ENCODE measurements at places on chromosomes 13 and 19.
A peak's percentile ranks its signal among the peaks of the same experiment; 100 is the strongest.

DNA sequence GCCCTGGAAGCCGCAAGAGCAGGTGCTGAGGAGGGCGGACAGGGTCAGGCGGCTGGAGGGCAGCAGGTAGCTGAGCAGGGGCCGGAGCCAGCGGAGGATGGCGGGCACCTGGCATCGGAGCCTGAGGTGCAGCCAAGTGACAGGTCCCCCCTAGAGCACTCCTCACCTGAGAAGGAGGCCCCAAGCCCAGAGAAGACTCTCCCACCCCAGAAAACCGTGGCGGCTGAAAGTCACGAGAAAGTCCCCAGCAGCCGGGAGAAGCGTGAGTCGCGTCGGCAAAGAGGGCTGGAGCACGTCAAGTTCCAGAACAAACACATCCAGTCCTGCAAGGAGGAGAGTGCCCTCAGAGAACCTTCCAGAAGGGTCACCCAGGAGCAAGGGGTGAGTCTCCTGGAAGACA, 20.5 kb upstream of the USE1 start:
- DNase-seq, result no peak
- H3K36me3 ChIP-seq, result peaks cover 78% of the 10 kb centered on the region
- no peak overlapping the region for H3K4me3 ChIP-seq
- no peaks in the 10 kb centered on the region for H3K27me3 ChIP-seq

DNA sequence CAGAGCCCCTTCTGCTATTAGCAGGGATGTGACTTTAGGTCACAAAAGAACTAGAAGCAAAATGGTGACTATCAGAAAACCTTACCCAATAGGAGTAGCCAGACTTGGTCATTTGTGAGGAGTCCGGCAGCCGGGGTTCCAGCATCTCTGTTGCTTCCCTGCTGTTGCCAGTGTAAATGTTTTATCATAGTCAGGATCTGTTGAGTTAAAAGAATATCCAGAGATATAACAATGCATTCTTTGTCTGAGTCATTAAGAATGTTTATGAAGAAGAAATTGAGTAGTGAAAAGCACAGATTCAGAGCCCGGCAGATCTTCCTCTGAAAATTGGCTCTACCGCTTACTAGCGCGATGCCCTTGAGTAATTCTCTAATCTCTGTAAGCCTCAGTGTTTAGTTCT, 84.2 kb downstream of the COL4A2 start:
- peak; percentile 88 for DNase-seq
- H3K27me3 ChIP-seq, result no peaks in the 10 kb centered on the region
- H3K4me1 ChIP-seq, result peaks cover 89% of the 10 kb centered on the region
- peak overlapping the region; percentile 99 for H3K27ac ChIP-seq

DNA sequence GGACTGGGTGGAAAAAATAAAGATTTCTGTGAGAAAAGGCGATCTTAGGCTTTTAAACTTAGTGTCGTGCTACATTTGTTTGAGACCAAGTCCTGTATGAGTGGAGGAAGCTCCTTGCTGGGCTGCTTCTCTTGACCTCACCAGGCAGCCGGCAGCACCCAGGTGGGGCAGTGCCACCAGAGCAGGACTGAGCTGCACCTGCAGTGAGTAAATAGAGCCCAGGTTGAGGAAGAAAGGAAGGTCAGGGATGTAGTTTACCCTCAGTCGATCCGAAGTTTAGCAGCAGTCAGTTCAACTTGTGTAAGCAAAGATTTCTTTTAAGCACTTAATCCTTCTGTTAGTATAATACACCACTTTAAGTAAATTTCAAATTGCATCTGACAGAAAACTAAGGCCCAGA, 13.6 kb downstream of the HNRNPM start:
- H3K4me3 ChIP-seq, result no peak overlapping the region
- H3K36me3 ChIP-seq, result peaks cover 85% of the 10 kb centered on the region
- H3K27me3 ChIP-seq, result no peaks in the 10 kb centered on the region
- peaks cover 44% of the 10 kb centered on the region for H3K4me1 ChIP-seq
- no peak for DNase-seq

DNA sequence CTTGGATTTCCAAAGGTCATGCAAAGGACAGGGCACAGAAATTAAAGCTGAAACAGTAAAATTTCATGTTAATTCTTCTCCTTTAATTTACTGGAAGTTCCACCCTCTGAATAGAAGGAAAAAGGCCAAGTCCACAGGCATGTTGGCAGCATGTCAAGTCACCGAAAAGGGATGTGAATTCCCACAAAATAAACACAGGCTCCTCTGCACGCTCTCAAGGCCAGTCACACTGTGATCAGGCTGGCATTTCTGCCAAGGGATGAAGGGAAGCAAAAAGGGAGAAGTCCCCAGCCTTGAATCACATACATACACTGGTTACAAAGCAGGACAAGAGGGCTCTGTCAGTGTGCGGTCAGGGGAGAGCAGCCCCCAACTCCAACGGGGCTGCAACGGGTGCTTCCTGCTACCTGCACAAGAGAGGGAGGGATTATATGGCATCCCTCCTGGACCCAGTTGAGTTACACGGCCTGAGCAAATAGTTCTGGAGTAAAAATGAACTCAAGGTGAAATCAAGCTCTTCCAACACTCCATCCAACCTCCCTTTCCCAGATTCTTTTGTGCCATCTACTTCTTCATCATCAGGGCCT, 6.9 kb downstream of the DCLK1 start:
- no peak overlapping the region for H3K4me3 ChIP-seq
- H3K27me3 ChIP-seq, result no peaks in the 10 kb centered on the region
- no peaks in the 10 kb centered on the region for H3K36me3 ChIP-seq

DNA sequence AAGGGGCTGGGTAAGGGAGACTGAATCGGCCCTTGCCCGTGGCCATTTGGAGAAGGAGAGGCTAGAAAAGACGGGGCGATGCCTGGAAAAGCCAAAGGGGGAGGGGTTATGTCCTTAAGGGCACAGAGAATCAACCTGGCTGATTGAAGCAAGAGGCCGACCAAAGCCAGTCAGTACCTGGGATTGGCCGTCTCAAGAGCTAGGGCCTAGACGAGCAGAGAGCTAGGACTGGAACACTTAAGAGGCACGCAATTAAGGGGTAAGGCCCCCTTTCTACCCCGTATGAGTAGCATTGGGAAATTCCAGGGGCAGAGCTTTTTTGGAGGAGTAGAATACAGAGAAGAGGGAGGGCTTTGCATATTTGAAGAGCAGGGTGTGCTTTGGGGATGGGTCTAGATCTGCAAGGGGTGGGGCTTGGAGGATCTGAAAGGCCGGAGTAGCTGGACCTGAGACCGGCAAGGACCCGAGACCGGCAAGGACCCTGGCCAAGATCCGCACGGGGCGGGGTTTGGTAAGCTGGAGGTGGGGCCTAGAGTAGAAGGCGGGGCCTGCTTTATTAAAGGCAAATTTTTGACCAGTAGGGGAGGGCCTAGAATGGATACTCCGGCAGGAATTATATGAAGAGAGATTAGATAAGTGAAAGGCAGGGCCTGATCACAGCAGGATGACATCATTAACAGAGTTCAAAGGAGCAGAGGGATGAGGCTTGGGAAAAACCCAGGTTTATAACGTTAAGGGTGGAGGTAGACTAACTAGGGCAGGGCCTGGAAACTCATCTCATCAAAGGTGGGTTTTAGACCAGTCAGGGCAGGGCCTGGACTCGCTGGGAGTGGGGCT, 10.7 kb upstream of the CACNG6 start:
- H3K4me1 ChIP-seq, result peaks cover 24% of the 10 kb centered on the region
- H3K27me3 ChIP-seq, result peaks cover 31% of the 10 kb centered on the region
- no peak for DNase-seq
- H3K4me3 ChIP-seq, result peak overlapping the region; percentile 37
- H3K36me3 ChIP-seq, result no peaks in the 10 kb centered on the region

- no peak overlapping the region for H3K4me3 ChIP-seq
- H3K4me1 ChIP-seq, result no peaks in the 10 kb centered on the region
- no peak overlapping the region for H3K27ac ChIP-seq
- H3K36me3 ChIP-seq, result no peaks in the 10 kb centered on the region
- no peak for DNase-seq
Observed at GRCh38 chr19:35040826-35041547, 534 bp upstream of the HPN start.

DNA sequence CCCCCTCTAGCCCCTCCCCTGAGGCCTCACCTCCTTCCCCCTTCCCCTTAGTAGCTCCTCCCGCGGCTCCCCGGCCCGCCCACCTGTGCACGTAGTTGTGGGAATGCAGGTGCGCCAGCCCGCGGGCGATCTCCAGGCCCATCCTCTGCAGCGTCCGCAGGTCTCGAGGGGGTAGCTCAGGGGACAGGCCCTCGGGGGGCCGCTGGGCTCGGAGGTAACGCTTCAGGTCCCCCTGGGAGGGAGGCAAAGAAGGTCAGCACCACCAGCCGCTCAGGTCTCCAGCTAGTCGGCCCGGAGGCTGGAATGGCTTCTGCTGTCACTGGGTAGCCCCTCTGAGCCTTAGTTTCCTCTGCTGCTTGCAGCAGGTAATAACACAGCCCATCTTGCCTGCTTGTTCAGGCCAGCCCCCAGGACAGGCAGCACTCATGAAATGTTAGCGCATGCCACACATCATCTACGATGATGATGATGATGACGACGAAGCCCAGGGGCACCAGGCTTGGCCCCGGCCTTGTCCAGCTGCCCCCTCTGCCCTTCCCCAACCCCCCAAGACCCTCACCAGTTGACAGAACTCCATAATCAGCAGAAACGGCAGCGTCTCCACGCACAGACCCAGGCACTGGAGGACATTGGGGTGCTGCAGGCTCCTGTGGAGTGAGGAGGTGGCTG, 9.2 kb downstream of the LMTK3 start:
- no peaks in the 10 kb centered on the region for H3K4me1 ChIP-seq
- H3K4me3 ChIP-seq, result no peak overlapping the region
- no peaks in the 10 kb centered on the region for H3K36me3 ChIP-seq
- H3K27ac ChIP-seq, result no peak overlapping the region

DNA sequence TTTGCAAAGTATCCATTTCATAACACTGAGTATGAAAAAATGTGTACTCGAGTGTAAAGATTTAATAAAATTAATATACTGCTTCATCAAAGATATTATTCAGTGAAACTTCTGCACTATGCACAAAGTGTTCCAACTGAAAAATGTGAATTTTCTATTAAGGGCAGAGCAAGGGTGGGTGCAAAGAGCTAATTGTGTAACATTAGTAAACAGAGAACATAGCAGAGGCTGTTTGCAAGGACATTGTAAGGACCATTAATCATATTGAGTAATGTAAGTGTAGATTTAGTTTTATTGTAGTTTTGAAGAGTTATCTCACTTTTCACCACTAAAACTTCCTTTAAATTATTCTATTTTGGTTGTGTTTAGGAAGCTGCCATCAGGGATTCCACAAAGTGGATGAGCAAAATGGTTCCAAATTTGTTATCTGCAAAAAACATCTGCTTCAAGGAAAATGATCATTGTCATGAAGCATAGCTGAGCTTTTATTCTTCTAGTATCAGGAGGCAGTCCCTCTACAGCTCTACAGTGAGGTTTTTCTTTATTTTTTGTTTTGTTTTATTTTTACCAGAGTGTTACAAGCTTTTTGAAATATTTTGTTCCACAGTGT, 1375.4 kb downstream of the SLITRK1 start:
- H3K4me1 ChIP-seq, result no peaks in the 10 kb centered on the region
- H3K27ac ChIP-seq, result no peak overlapping the region
- H3K4me3 ChIP-seq, result no peak overlapping the region
- no peak for DNase-seq
- no peaks in the 10 kb centered on the region for H3K36me3 ChIP-seq

DNA sequence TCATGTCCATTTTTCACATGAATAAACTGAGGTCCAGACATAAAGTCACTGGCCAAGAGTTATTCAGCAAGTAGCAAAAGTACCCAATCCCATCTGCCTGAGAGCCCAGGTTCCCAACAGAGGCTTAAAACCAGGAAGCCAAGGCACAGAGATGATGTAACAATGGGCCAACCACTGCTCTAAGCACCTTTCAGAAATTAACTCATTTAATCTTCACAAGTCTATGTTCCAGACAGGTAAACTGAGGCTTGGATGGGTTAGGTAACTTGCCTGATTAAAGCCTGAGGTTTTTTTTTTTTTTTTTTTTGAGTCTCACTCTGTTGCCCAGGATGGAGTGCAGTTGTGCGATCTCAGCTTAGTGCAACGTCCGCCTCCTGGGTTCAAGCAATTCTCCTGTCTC, 4.0 kb upstream of the DYRK1B start:
- no peaks in the 10 kb centered on the region for H3K27me3 ChIP-seq
- H3K27ac ChIP-seq, result no peak overlapping the region
- H3K4me3 ChIP-seq, result no peak overlapping the region
- no peak for DNase-seq
- peaks cover 67% of the 10 kb centered on the region for H3K36me3 ChIP-seq

DNA sequence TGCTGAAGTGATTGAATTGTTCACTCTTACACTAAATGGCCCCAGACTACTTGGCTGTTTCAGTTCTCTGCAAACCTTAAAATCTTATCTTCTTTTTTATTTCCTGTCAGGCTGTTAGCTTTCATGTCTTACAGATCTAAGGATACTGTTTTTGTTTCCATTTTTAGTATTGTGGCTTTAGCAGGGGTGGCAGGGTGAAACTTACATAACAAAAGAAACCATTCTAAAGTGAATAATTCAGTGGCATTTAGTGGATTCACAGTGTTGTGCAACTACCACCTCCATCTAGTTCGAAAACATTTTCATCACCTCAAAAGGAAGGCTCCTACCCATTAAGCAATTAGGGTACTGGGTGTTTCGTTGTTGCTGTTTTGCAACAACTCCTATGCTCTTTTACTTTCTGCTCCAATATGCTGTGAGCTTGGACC, 19.8 kb downstream of the TMEM272 start:
- no peak for DNase-seq
- no peak overlapping the region for H3K27ac ChIP-seq
- H3K4me3 ChIP-seq, result no peak overlapping the region
- H3K4me1 ChIP-seq, result 0 out of 2 replicates have a peak, but pooled peaks cover 4% of the 10 kb centered on the region
- no peaks in the 10 kb centered on the region for H3K27me3 ChIP-seq
- H3K36me3 ChIP-seq, result no peaks in the 10 kb centered on the region

GRCh38 chr19:1115646-1116420, 12.0 kb downstream of the GPX4 start:
- H3K27ac ChIP-seq, result no peak overlapping the region
- no peak for DNase-seq
- no peaks in the 10 kb centered on the region for H3K27me3 ChIP-seq
- H3K4me3 ChIP-seq, result no peak overlapping the region
- peaks cover 16% of the 10 kb centered on the region for H3K4me1 ChIP-seq

- no peak overlapping the region for H3K4me3 ChIP-seq
- DNase-seq, result no peak
- H3K36me3 ChIP-seq, result no peaks in the 10 kb centered on the region
Observed at GRCh38 chr19:55433292-55433691, 9.8 kb downstream of the SHISA7 start.

- H3K27ac ChIP-seq, result no peak overlapping the region
- H3K27me3 ChIP-seq, result no peaks in the 10 kb centered on the region
- H3K36me3 ChIP-seq, result no peaks in the 10 kb centered on the region
- no peak overlapping the region for H3K4me3 ChIP-seq
- no peaks in the 10 kb centered on the region for H3K4me1 ChIP-seq
Observed at GRCh38 chr13:52786766-52787165, 47.1 kb upstream of the CNMD start.

GRCh38 chr19:45100201-45100600, 7.2 kb downstream of the PPP1R37 start:
- H3K36me3 ChIP-seq, result peaks cover 18% of the 10 kb centered on the region
- H3K27ac ChIP-seq, result no peak overlapping the region
- peaks cover 16% of the 10 kb centered on the region for H3K4me1 ChIP-seq

DNA sequence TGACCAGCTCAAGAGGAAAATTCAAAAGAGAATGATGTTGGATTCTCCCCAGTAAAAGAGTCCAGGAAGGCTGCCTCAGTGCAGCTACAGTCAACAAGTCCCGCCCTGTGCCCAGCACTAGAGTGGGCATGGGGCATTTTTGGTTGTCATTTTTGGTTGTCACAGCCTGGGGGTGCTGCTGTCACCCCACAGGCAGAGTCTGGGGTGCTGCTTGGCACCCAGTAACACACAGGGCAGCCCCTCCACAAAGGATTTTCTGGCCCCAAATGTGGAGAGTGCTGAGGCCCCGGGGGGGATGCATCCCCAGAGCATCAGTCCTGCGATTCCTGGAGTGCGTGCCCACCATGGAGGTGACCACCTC, 28.2 kb upstream of the TMEM255B start:
- H3K36me3 ChIP-seq, result no peaks in the 10 kb centered on the region
- H3K4me3 ChIP-seq, result no peak overlapping the region
- no peak overlapping the region for H3K27ac ChIP-seq
- H3K4me1 ChIP-seq, result no peaks in the 10 kb centered on the region
- peaks cover 18% of the 10 kb centered on the region for H3K27me3 ChIP-seq
- no peak for DNase-seq
